ENCODE measurements at places on chromosomes 7 and 10.
A peak's percentile ranks its signal among the peaks of the same experiment; 100 is the strongest.

DNA sequence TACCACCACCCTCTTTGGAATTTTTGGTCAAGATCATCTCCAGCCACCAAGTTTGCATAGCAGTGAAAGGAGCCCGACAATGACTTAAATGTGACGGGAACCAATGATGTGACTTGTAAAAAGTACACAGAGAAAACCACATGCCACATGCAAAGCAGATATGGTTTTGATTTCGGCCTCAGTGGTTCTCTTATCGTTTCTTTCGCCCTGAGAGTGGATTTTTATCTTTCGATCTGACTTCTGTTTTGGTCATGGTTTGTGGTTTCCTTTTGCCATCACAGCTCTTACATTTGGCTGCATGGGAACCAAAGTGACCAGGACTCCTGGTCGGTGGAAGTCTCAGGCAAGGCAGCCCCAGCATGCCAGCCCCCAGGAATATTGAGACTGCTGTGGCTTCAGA is 31.5 kb downstream of the TCF7L2 start:
- DNase-seq: no peak

DNA sequence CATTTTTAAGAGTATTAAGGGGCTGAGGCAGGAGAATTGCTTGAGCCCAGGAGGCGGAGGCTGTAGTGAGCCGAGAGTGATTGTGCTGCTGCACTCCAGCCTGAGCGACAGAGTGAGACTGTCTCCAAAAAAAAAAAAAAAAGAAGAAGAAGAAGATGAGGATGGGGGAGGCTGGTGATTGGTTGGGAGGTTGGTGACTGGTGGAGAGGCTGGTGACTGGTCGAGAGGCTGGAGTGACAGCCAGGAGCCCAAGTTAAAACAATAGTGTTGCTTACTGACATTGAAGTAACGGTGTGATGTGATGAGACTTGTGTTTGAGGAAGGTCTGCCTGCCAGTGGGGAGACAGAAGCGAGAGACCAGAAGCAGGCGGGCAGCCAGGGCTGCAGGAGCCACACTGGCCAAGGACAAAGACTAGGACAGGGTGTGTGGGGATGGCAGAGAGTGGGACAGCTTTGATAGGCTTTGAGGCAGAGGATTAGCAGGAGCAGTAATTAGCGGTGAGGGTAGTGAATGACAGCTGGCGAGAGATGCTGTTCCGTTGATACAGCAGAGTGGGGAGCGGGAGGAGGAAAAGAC is 4.9 kb downstream of the SRRT start:
- no peak for DNase-seq

- DNase-seq: no peak
Observed at GRCh38 chr7:20385126-20385525, 54.4 kb downstream of the ITGB8 start.

GRCh38 chr7:3175285-3175902 is 125.7 kb upstream of the SDK1 start:
- DNase-seq: no peak

DNA sequence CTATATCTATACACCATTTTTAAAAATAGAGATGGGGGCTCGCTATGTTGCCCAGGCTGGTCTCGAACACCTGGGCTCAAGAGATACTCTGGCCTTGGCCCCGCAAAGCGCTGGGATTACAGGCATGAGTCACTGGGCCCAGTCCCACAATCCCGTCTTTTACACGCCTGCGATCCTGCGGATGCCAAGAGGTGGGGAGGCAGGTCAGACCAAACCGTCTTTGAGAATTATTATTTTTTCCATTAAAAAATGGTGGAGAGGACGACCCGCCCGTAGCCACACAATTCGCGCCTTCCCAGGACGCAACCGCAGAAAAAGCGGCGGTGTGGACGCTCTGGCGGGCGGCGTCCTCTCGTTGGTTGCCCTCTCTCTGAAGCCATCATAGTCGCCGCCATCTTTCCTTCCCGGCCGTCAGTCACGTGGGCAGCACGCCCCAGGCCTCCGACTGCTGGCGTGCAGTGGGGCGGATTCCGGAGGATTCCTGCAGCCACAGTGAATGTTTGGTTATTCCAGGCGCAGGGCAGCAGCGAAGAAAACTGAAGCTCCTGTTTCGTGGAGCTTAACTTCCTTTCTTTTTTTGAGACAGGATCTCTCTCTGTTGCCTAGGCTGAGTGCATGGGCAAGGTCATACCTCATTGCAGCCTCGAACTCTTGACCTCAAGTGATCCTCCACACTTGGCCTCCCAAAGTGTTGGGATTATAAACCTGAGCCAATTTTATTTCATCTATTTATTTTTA is 9.9 kb upstream of the EPHB4 start:
- peak; percentile 47 for DNase-seq

Measured in T-helper 17 cell (primary cell).